Right lung (tissue), 10 donors: ENCODE measurements at places on chromosomes 1 and 21.
A peak's percentile ranks its signal among the peaks of the same experiment; 100 is the strongest.

- peak; percentile 11 for DNase-seq
Observed at GRCh38 chr1:40132383-40133311, 28.5 kb upstream of the RLF start.

DNA sequence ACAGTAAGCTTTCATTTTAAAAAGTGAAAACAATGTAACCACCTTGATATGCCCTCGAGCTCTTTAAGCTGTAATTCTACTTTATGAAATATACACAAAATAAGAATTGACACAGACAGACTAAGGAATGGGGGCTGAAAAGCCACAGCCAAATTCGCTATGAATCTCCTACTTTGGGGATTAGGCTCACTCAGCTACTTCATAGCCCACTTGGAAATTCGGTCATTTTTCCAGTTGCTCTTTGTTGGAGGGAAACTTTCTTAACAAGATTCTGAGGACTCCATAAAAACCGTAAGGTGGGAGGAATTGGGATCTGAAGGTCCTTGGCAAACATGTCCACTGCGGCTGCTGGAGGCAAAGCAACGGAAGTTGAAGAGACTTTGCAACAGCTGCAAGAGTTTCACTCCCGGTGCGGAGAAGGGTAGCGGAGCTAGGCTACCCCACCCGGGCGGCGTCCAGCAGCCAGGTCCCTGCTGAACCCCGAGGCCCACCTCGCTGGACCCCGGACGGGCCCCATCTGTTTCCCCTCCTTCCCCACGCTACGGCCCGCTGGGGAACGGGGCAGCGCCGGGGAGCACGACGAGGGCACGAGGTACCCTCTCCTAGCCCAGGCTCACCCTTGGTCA, 634 bp downstream of the MYCBP start:
- no peak for DNase-seq

- no peak for DNase-seq
Observed at GRCh38 chr21:37940691-37941090, 24.4 kb upstream of the KCNJ6 start.

GRCh38 chr21:33127154-33127867, 57.4 kb downstream of the OLIG1 start:
- DNase-seq, result peak; percentile 43

DNA sequence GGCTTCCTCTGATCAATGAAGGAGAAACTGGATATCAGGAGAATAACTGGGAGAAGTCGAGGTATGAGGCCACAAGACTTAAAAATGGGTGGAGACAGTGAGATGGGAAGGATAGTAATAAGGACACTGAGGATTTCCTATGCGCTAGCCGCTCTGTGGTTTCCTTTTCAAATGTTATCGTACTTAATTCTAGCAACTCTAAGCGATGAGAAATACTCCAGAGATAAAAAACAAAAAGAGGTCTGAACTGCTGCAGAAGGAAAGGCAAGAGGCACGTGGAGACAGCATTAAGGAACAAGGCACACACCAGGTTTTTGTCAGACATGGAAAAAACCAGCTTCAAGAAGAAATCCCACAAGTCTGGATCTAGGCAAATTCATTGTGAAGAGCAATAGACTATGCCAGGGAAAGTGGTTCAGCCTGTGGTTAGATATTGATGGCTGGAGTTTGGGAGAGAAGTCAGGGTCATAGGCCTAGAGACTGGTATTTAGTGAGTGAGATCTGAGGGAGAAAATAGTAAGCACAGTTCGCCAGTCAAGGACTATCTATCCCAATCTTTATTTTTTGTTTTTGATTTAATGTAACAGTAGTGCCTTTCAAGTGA, 5.3 kb downstream of the CLCA2 start:
- peak; percentile 43 for DNase-seq

DNA sequence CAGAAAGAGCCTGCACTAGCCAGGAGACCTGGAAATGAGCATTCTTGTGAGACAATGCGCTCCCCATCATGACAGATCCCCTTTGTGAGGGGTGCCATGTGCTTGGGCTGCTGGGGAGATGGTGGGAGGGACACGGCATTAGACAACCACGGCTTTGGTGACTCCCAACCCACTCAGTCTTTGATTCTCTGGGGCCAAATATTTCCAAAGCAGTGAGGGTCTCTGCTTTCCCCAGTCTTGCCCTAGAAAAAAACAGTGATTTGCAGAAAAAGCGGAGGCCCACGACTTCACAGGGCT, 10.2 kb downstream of the SLC45A3 start:
- no peak for DNase-seq

GRCh38 chr1:214983126-214983869, 99.2 kb upstream of the KCNK2 start:
- DNase-seq, result no peak

GRCh38 chr1:208118841-208119606, 125.2 kb downstream of the PLXNA2 start:
- DNase-seq, result no peak

DNA sequence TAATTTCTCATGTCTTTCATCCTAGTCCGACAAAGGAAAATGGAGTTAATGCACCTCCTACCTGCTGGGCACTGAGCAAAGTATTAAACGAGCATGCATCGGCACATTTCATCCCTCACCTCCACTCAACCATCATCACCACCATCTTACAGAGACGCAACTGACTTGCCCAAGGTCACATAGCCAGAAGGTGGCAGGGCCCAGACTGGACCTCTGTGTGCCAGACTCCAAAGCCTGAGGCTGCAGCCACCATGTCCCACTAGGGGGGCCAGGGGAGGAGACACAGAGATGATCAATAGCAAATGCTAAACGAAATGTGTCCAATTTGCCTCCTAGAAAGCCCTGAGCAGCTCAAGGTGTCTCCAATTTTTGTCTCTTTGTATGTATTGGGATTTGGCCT, 163.7 kb upstream of the EDN2 start:
- DNase-seq, result no peak

- peak; percentile 75 for DNase-seq
Observed at GRCh38 chr1:150881331-150882070, 5.1 kb upstream of the ARNT start.

DNA sequence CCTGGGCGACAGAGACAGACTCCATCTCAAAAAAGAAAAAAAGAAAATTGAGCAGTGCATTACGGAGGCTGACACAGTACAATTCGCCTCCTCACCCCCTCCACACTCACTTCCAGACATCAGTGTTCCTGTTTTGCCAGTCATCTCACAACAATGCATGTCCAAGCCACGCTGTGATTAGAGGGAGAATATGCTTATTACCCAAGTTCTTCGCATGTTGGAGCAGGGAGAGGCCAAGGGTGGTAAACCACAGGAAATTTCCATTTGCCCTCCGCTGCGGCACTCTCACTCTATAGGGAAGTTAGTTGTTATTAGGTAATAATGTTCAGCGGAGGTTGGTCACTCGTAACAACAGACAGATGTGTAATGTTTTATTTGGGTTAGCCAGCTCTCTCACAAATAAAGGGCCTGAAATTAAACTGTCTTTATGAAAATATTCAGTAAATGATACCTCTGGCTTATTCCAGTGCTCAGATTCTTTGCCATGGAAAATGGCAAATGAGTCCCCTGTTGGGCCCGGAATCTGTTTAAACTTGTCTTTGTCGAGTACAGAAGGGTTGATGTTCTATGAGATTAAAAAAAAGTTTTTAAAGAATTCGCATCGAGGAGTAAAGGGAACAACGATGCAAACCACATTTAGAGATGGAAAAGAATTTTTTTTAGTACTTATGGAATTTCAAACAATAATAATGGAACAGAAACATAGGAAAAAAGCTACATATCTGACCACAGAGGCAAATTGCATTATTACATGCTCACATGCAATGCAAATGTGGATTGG, 33.1 kb downstream of the KCNJ15 start:
- DNase-seq, result no peak

GRCh38 chr21:22351076-22351475, 1352.9 kb downstream of the NCAM2 start:
- no peak for DNase-seq

GRCh38 chr1:165424454-165425216, 20.3 kb downstream of the RXRG start:
- DNase-seq, result peak; percentile 56

- DNase-seq, result peak; percentile 77
Observed at GRCh38 chr1:31788825-31789256, 24.7 kb upstream of the ADGRB2 start.

DNA sequence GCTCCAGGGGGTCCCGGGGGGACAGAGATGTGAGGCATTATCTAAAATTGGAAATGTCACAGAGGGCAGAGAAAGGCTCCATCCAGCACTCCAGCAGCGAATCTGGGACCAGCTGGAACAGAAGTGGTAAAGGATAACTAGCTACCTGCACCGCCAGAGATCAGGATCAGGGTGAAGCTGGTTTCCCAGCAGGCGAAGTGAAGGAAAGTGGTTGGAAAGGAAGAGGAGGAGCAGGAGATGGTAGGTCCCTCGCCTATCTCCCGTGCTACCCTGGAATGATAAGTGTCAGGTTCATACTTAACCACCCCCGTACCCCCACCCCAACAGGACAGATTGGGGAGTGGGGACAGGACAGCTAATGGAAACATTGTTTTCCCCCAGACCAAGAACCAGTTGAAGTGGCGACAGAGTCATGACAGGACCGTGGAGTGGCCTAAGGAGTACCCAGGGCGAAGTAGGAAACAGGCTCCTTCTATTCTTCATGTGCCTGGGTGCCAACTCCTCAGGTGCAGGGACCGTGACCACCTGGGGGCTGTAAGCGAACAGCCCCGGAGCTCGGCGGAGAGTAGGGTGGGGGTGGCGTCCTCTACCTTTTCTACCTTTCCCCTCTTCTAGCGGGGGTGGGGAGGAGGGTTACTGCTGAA, 717 bp downstream of the B4GALT3 start:
- DNase-seq, result no peak

- no peak for DNase-seq
Observed at GRCh38 chr1:64082459-64082858, 121.0 kb upstream of the UBE2U start.

GRCh38 chr1:165431079-165431478, 13.8 kb downstream of the RXRG start:
- DNase-seq, result no peak

- DNase-seq, result no peak
Observed at GRCh38 chr1:208538587-208538986, 294.4 kb upstream of the PLXNA2 start.

GRCh38 chr21:46295177-46295770, 9.1 kb downstream of the YBEY start:
- DNase-seq, result no peak

DNA sequence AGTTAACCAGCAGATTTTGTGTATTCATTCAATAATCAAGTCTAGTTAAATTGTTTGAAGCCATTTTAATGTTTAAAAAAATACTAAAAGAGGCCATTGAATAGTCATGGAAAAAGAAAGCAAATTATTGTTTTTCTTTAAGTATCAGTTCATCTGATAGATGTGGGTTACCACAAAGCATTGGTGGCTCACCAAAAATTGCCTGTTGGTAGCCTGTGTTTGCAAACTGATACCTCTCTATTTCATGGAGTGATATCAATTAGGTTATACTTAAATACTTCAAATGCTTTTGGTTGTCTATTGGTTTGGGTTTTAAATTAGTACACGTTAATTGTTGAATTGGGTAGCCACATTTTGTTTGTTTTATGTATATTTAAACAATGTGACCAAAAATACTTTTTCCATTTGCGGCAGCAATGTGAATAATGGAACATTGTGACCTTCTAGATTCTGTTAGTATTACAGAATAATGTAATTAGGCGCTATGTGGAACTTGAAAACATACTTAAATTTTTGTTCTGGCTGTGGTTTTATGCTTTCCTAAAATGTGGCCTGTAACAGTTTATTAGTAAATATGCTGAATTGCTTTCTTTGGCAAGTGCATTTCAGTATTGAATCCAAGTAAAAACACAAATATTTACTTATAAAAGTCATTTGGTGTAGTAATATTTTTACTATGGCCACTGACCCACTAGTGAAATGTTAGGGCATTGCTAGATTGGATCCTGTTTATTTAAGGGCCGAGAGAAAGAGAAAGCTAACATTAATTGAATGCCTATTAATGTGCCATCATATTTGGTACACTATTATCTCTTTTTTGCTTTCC, 37.1 kb upstream of the NBL1 start:
- peak; percentile 62 for DNase-seq

GRCh38 chr1:89622895-89623294, 10.0 kb upstream of the LRRC8C start:
- no peak for DNase-seq

DNA sequence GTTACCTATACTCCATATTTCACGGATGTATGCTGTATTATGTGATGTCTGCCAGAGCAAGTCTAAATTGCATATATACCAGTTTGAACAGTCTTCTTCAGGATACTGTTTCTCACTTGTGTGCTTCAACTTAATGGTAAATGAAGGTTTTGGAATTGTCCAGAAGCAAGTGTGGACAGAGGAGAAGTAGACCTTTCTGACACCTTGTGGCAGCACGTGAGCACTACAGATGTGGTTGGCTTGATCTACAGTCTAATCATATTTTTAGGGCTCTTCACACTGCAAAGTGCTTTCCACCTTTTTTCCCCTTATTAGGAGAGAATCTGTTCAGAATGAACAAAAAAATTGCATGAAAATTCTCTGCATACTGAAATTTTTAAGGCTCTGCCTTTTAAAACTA, 10.9 kb downstream of the MORC3 start:
- DNase-seq, result no peak

DNA sequence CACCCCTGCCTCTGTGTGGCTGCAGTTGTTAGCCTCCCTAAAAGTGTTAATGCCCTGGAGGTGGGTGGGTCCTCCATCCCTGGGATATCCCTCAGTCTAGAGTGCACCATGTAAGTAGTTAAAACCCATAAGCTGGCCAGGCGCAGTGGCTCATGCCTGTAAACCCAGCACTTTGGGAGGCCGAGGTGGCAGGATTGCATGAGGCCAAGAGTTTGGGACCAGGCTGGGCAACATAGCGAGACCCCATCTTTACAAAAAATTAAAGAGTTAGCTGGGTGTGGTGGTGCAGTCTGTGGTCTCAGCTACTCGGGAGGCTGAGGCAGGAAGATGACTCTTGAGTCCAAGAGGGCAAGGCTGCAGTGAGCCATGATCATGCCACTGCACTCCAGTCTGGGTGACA, 10.3 kb downstream of the MYOC start:
- no peak for DNase-seq

- DNase-seq, result peak; percentile 77
Observed at GRCh38 chr1:106676021-106676420, 380.5 kb upstream of the PRMT6 start.

DNA sequence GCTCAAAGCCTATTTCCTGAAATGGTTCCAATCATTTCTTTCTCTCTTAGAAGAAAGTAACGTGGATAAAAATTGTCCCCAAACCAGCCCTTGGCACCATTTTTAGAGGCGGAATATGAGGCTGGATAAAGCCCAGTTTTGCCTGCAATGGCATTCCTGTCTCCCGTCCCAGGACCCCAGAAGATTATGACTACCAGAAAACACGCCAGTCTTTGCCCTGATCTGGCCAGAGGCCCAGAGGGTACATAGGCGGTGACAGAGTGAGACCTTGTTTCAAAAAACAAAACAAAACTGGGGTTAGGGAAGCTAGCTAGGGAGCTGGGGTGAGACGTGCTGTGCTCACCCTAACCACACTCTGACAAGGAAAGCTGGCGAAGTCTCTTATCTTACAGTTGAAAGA, at the start of gene AADACL4:
Gene AADACL4, plus strand, starts transcription at position 301 of the 400 bp plus-strand sequence. CDS start 462 bp downstream, outside the sequence.
- DNase-seq, result no peak

GRCh38 chr1:241442686-241443085, 76.9 kb downstream of the FH start:
- no peak for DNase-seq
